ENCODE measurements at places on chromosomes 16 and 17.

GRCh38 chr16:74466872-74467271 lies 45.6 kb upstream of the CLEC18B start:
- DNase-seq = no peak

DNA sequence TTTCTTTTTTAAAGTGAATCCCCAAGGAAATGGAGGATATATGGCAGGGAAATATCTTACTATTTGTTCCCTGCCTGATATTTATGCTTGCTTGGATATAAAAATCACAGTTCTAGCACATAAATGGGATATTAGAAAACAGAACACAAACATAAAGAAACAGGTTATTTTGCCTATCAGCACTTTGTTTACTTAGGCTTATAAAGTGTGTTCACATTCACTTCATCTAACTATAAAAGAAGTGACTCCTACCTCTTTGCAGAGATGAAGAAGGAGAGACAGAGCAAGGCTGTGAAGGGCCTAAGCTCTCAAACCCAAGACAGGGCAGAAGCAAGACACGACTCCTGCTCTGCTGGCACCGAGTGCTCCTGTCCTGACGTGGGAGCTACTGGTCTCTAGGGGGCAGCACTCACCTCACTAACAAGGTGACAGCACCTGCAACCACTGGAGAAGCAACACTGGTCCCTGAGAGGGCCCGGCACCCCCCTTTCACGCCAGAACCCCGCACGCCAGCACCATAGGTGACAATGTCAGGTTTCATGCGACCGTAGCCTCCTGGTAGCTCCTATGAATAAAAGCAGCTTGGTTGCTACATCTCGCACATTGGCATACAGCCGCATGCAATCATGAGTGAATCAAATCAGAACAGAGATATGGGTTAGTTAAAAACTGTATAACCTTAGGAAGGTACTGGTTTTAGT lies 32.0 kb downstream of the MBTPS1 start:
- DNase-seq = peak; percentile 23

- no peak for DNase-seq
These were observed 32.7 kb downstream of the CMC2 start for GRCh38 chr16:80973991-80974390.

DNA sequence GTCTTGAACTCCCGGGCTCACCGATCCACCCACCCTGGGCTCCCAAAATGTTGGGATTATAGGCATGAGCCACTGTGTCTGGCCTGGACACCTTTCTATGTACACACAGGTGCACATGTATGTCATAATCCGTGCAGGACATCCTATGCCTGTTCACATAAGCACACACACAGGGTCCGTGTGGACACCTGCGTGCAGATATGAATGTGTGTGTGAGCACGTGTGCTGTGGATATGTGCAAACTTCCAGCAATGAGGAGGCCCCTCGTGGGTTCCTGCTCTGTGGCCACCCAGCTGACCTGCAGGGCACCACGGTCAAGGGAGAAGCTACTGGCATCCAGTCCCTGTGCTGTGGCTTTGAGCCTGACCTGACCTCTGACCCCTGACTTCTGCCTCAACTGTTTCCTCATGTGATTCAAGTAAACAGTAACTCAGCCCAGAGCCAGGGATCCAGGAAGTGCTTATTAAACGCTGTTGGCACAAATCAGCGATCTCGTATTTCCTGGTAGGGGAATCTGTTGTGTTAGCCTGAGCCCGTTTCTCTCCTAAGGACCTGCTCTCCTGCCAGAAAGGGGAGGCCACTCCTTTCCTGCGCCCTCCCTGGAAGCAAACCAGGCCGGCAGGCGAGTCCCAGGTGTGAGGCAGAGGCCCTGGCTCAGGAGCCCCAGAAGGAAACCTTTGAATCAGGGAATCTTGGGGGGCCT lies 6.5 kb downstream of the CPNE7 start:
- no peak for DNase-seq

DNA sequence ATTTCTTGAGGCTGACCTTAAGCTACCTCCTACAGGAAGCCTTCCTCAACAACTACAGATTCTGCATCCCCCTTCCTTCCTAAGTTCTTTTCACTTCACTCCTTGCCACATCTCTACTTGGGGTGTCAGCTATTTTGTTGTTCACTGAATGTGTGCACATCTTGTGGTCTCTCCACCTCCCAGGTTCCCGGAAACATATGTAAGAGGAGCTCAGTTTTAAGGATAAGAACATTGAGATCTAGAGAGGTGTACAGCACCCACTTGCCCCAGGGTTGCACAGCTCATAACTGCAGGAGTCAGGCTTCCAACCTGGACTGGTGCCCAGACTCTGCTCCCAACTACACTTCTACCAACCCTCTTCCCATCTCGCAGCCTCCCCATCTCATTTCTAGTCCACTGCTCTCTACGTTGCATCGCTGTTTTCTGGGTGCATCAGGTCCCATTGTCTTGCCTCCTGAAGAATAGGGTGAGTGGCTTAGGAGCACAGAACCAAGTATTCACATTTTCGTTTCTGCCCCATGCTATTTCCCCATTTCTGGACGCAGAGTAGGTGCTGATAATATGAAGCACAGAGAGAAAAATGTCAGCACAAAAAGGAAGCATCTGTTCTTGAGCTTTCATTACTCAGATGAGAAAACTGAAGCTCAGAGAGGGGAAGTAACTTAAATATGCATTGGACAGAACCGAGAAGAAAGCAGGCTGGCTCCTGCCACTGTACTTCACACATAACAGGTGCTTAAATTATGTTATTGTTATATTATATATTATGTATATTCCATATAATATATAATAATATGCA lies 292.0 kb upstream of the CCL2 start:
- no peak for DNase-seq

DNA sequence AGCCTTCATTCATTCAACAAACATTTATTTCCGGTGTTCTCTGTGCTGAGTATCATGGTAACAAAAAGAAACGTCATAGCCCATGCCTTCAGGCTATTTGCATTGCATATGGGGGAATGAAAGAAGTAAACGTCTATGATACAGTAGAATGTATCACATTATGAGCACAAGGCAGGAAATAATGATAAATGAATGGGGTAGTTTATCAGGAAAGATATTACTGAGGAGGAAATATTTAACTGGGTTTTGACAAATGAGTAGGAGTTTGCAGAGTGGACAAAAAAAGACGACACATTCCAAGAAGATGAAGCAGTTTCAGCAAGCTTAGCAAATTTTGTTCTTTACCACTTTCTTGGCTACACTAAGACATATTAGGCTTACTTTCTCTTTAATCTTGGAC lies 1.3 kb upstream of the KRTAP4-7 start:
- no peak for DNase-seq

GRCh38 chr17:40019140-40019991 lies 4.1 kb downstream of the CSF3 start:
- no peak for DNase-seq

- DNase-seq = no peak
These were observed 75.5 kb downstream of the AATF start for GRCh38 chr17:37024181-37024637.

DNA sequence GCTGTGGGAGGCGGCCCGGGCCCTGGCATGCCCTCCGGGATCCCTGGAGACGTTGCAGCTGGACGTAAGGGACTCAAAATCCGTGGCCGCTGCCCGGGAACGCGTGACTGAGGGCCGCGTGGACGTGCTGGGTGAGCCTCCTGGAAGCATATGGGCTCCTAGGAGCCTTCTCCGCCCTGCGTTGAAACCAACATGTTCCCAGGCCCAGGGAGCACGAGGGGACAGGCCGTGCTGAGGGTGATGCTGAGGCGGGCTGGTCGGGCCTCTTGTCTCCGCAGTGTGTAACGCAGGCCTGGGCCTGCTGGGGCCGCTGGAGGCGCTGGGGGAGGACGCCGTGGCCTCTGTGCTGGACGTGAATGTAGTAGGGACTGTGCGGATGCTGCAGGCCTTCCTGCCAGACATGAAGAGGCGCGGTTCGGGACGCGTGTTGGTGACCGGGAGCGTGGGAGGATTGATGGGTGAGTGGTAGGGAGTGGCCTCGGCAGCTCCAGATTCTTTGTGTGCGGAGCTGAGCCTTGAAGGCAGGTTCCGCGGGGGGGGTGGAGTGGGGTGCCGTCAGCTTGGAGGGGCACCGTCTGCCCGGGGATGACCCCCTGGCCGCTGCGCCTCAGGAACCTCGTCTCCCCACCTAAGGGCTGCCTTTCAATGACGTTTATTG lies 567 bp downstream of the HSD17B1 start:
- DNase-seq = no peak

DNA sequence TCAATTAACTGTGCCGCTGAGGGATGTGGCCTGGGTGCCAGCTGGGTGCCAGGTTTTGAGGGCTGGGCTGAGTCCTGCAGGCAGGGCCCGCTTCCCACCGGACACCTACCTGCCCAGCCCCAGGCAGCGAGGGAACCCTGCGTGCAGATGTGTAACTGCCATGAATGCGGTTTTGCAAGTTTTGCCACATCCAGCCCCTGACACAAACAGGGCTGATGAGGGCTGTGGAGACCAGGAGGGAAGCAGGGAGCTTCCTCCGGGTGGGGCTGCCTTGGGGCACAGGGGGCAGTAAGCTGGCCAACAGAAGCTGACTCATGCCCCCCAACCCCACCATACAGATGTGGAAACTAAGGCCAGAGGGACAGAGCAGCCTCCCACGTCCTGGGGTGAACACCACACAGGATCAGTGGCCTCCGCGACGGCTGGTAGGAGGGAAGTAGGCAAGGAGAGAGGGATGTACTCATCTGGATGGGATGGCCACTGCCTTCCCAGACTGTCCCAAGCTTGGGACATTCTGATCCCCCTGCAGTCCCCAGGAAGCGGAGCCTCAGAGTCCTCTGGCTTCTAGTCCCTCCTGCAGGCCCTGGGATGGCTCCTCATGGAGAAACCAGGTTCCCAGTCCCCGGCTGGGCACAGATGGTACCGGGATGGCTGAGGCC lies 1.6 kb downstream of the UBALD1 start:
- no peak for DNase-seq

- DNase-seq = no peak
These were observed 102.1 kb downstream of the CDH13 start for GRCh38 chr16:82728901-82729300.

DNA sequence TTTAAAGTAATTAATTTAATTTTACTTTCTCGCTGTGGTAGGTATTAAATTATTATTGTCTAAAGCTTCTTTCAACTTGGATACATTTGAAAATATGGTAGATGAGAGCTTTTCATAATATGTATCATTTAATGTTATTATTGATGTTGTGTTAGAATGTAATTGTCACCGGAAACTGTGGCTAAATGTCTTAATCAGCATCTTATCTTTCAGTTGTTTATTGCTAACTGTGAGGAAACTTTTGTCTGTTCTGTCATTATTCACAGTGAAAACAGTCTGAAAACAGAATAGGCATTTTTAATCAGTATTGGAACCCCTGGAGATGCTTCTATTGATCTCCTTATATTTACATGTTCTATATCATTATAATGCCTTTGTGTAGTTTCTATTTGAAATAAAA lies 120.7 kb downstream of the STXBP4 start:
- DNase-seq = no peak

GRCh38 chr16:22692034-22692433 lies 121.9 kb upstream of the HS3ST2 start:
- no peak for DNase-seq

DNA sequence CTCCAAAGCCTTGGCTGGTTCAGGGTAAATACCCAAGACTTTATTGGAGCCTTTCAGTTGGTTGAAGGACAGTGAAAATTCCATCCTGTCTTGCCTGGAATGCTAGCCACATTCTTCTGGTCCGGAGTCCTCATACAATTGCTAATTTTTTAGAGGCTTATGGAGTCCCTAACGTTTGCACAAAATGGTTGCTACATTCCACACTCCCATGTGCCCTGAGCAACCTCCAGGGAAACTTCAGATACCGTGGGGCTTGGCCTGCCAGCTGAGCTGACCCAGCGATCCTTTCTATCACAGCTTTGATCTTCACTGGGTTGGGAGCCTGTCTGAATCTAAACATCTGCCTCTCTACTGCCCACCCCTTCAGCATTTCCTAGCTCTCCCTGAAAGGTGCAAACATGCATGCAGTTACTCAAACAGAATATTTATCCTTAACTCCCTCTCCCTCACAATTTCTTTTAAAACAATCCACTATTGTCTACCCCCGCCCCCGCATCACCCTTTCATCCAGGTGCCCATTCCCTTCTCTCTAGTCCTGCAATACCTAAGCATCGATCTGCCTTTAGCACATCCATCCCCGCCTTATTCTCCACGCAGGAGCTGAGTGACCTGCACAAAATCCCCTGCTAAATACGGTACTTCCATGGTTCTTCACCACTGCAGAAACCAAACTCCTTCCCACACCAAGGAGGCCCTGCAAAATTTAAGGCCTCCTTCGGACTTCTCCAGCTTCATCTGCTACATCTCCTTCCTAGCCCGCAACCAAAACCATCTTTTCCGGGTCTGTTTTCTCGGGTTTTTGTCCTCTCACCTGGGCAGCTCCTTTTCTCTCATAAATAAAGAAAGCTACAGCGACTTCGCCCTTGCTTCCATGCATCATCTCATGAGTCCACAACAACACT lies 810 bp upstream of the GAN start:
- no peak for DNase-seq

GRCh38 chr17:20611309-20611708 lies 31.8 kb downstream of the CDRT15L2 start:
- DNase-seq = no peak

DNA sequence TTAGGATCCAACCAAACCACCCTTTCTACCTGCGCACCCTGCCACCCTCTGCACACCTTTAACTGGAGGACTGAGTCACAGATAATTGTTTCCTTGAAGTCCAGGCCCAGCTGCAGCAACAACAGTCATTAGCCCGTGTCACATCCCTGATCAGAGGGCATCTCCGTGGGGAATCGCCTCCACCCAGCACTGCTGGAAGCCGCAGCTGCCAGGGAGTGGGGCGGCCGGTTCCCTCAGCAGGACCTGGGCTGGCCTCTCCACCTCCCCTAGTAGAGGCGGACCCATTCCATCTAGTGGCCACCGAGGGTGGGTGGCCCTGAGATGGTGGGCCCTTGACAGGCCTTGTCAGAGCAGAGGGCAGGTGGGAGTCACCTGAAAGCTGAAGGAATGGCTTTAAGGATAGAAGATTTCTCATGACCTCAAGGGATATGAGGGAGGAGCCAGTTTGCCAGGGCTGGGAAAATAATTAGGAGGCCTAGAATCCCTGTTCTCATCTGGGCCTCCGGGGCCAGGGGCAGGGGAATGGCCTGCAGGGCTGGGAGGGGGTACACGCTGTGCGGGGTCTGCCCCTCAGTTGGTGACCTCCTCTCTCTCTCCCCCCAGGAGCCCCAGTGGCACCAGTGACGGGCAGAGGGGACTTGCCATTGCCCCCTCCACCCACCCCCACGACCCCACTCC lies 6.2 kb downstream of the PRSS53 start:
- no peak for DNase-seq

- no peak for DNase-seq
These were observed 21.4 kb upstream of the CHMP6 start for GRCh38 chr17:80970044-80970761.
